Breast epithelium (tissue), 4 donors: ENCODE measurements at places on chromosomes 7 and 10.

GRCh38 chr7:106841896-106842390, 23.1 kb upstream of the PIK3CG start:
- no peak for DNase-seq

DNA sequence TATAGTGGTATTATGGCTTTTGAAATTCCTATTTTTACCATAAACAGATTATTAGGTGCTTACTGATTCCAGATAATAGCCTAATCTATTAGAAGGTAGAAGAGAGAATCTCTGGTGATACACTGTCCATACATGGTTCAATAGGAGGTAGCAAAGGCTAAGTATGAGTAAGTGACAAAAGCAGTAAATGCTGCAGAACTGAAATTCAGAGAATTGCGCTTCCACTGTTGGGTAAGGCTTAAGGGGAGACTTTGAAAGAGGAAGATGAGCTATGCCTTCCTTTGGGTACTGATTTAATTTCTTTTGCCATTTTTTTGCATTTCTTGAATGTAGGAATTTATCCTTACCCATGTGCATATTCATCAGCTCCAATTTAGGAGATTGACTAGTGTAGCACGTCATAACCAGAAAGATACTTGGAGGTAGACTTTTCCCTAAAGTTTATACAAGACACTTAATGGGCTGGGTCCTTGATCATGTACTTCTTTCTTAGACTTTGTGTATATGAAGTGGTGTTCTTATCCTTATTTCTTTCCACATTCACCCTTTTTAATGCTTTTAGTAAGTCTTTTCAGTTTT, 15.3 kb downstream of the MKLN1 start:
- no peak for DNase-seq

GRCh38 chr10:59896191-59896590, 10.2 kb downstream of the CCDC6 start:
- no peak for DNase-seq

DNA sequence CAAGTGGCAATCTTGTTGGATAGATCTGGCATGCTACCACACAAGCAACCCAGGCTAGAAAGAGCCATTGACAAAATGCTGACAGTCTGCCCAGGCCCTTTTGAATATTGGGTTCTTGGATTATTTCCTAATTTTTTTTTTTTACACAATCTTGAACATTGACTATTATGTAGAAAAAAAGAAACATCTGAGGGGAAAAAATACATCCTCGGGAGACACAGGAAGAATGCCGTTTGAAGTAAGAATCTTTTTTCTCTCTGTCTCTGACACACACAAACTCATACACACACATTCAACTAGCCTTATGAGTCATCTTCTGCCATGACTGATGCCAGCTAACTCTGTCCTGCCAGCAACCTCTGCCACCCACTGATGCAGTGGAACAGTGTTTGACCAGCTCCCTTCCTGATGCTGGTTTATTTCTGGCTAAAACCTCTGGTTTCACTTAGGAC, 47.2 kb downstream of the SORBS1 start:
- no peak for DNase-seq
